ENCODE measurements at places on chromosomes 1 and 21.

GRCh38 chr1:95309031-95309471, 75.0 kb downstream of the RWDD3 start:
- no peak overlapping the region for H3K4me3 ChIP-seq
- H3K4me1 ChIP-seq, result no peaks in the 10 kb centered on the region
- peaks cover 16% of the 10 kb centered on the region for H3K27me3 ChIP-seq
- no peak for DNase-seq
- no peaks in the 10 kb centered on the region for H3K36me3 ChIP-seq

DNA sequence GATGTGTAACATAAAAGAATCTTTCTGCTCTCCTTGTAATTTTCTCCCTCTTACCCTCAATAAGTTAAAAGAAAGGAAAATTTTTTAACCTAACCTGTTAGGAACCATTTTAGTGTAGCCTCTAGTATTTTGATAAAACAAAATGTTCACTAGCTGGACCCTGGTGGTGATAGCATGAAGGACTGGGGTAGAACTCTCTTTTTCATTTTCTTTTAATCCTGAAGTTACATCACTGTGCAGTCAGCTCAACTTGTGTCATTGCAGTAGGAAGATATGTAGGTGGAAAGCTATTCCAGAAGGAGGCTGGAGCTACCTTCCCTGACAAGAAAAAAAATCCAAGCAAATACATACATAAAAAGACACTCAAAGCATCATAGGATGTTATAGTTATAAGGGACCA, 39.3 kb downstream of the NFIA start:
- no peaks in the 10 kb centered on the region for H3K4me1 ChIP-seq
- H3K4me3 ChIP-seq, result no peak overlapping the region

- no peak overlapping the region for H3K27ac ChIP-seq
- H3K27me3 ChIP-seq, result no peaks in the 10 kb centered on the region
- DNase-seq, result no peak
Observed at GRCh38 chr1:229803626-229804217, 177.7 kb downstream of the URB2 start.

DNA sequence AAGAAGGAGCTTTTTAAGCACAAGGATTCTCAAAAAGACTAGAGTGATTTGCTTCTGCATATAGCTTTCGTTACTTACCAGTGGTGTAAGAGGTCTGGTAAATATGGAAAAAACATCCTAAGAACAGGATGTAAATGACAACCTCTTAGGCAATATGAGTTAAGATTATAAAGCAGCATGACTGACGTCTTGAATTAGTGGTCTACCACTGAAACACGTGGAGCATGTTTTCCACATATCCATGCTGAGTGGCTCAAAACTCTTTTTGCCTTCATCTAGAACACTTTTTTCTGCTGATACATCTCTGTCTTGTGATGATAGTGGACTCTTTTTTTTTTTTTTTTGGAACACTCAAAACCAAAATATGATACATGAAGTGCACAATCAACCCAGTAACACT, 44.6 kb downstream of the RCAN1 start:
- H3K27ac ChIP-seq, result no peak overlapping the region
- H3K4me1 ChIP-seq, result peaks cover 6% of the 10 kb centered on the region
- no peak overlapping the region for H3K4me3 ChIP-seq

- H3K36me3 ChIP-seq, result no peaks in the 10 kb centered on the region
- no peak overlapping the region for H3K27ac ChIP-seq
- DNase-seq, result no peak
- H3K4me3 ChIP-seq, result no peak overlapping the region
Observed at GRCh38 chr21:30695956-30696355, 22.6 kb downstream of the KRTAP21-3 start.

- no peak overlapping the region for H3K27ac ChIP-seq
- H3K4me3 ChIP-seq, result no peak overlapping the region
Observed at GRCh38 chr1:201251851-201252430, 31.4 kb upstream of the PKP1 start.

DNA sequence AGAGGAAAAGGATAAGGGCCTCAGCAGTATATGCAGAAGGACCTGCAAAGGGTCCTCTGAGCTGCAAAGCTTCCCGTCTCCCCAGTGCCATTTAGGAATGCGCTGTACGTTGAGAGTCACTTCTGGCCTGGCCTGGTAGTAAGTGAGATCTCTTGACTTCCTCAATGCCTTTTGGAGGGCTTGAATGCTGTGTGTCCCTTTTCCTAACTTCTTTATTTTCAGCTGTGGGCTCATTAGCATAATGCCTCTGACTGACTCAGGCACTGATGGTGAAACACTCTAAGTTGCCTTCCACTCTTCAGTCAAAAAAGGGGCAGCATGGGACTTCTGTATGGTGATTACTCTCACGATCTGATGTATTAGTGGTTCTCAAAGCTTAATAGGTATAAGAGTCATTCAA, 49.9 kb downstream of the XCL1 start:
- no peak overlapping the region for H3K27ac ChIP-seq

Data from activated naive CD8-positive, alpha-beta T cell treated with anti-CD3 and anti-CD28 coated beads, Interleukin-2, amount 10 ng/mL, durations not matched to agents 7 days and 5 days (primary cell).